Stomach (tissue), 19 donors: ENCODE measurements at places on chromosomes 1 and 21.

DNA sequence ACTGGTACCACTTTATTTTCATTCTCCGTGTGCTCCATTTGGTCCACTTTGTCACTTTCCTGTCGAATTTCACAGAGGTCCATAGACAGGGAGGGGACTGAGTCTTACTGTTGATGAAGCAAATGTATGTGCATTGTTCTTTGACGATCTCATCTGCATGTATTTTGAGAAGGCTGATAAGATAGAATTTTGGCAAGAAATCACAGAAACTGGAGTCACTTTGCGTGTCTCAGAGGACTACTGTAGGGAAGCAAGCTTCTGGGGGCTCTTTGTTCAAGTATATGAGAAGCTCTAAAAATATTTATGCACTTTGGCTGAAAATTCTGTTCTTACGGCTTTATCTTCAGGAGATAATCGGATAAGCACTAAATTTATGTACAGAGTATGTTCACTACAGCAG is 78.1 kb downstream of the PCBP3 start:
- no peak for DNase-seq

DNA sequence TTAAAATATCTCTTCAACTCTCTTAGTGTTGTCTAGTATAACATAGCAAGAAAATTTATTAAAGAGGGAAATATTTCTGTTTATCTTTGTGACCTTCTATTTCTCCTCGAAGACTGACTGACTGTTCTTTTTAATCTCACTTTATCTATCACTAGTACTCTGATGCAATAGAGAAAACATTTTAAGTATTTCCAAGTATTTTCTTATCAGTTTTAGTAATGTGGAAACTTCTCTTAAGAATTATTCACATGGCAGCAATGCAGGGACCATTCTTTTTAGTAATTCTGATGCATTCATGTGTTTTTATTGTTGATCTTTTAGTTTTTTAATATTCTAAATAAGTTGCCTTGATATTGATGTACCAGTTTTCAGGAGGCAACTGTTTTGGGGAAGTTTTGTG is 115.7 kb downstream of the NEK7 start:
- DNase-seq = no peak

- DNase-seq = no peak
These were observed 59.0 kb upstream of the IPO9 start for GRCh38 chr1:201769966-201770365.

GRCh38 chr21:38329162-38329561 is 72.4 kb downstream of the KCNJ15 start:
- no peak for DNase-seq

DNA sequence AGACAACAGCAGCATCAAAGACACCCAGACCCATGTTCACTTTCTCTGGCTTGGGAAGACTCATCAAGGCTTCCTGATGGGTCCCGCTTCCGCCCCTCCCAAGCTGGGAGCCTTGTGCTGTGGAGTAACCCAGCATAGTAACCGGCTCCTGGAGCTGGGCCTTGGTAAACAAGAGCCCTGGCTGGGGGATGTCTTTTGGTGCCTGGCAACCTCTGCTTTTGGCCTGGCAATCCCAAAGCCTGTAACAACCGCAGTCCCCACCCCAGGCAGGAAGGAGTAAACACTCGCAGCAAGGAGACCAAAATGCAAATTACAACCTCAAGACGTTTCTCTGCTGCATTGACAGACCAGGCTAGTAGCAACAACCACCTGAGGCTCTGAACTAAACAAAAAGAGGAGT is 16.9 kb upstream of the THRAP3 start:
- DNase-seq = peak; percentile 64

DNA sequence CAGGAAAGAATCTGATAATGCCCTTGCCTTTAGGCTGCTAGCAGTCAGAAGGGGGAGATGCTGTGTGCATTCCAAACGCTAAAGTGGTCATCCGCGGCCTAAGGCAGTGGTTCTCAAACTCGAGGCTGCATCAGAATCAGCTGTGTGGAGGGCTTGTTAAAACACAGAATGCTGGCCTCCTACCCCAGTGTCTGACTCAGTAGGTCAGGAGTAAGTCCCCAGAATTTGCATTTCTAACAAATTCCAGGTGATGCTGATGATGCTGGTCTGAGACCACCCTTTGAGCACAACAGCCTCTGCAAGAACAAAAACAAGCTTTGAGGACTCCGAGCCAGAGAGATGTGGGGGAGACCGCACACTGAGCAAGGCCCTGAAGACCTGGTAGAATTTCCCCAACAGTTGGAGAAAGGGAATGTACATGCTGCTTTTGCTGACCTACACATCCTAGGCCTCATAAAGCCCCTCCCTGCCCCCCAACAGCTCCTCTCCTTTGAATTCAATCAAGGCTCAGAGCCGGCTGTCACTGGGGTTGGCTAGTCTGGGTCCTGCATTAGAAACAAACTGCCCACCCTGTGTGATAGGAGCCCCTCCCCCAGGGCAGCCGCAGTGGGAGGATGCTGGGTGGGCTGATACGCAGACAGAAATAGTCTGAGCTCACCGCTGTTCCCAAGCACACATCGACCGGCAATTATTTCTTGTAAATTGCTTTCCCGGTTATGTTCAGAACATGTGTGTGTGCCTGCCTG is 27.1 kb downstream of the SHISAL2A start:
- DNase-seq = no peak

GRCh38 chr1:4944911-4945310 is 290.5 kb downstream of the AJAP1 start:
- no peak for DNase-seq

DNA sequence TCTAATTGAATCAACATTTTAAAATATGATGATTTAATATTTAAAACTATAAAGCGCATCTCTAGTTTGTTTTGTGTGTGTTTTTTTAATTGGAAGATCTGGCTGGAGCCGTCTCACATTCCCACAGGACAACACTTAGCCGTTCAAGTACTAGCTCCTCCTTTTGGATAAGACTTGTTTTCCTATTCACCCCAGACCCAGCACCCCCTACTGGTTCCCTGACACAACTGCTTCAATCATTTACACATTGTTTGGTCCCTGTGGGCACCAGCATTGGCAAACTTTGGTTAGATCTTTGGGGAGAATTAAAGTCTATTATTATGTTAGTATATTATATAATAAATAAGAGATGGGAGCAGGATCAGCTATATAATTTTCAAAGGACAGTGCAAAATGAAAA is 34.5 kb downstream of the TYW3 start:
- DNase-seq = no peak

DNA sequence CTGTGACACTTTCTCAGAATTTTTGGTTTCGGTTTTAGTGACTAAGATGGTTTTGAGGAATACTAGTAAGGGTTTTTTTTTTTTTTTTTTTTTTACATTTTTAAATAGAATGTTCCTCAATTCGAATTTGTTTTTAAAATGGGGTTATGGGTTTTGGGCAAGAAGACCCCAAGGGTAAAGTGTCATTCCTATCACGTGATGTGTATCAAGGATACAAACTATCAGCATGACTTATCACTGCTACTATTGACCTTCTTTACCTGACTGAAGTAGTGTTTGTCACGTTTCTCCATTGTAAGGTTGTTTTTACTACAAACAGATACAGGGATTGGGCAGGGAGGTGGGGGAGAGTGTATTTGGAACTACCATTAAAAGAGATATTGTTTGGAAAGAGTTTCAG is 781.1 kb upstream of the ADGRL4 start:
- no peak for DNase-seq

GRCh38 chr1:206685769-206686477 is 1.2 kb downstream of the MAPKAPK2 start:
- peak; percentile 86 for DNase-seq

GRCh38 chr1:205310976-205311704 is 10.4 kb downstream of the NUAK2 start:
- DNase-seq = no peak

- no peak for DNase-seq
These were observed 8.6 kb upstream of the SPSB1 start for GRCh38 chr1:9284061-9284460.

GRCh38 chr1:199616947-199617346 is 410.6 kb upstream of the NR5A2 start:
- DNase-seq = no peak

GRCh38 chr1:41812453-41812852 is 106.3 kb downstream of the HIVEP3 start:
- no peak for DNase-seq

DNA sequence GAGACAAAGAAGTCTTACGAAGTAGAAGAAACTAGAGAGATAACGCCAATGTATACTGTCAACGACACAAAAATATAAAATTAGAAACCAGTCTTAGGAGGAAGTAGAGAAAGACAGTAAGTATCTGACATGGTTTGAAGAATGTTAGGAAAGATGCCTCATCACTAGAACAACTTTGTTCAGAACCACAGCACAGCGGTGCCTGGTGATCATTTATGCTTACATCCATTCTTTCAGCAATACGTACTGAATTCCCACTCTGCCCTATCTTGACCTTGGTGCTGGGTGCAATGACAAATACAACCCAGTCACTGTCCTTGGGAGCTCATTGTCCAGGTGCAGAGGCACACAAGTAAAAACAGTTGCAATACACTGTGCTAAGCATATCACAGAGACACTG is 104.4 kb downstream of the TM2D1 start:
- DNase-seq = no peak

GRCh38 chr1:208069908-208070307 is 159.0 kb upstream of the CD34 start:
- no peak for DNase-seq

GRCh38 chr1:162561616-162562469 is at the start of gene UAP1:
Gene UAP1 (plus strand): TSS chr1:162561722. CDS start chr1:162566069, 4,347 bp downstream.
- no peak for DNase-seq

GRCh38 chr1:207259391-207259790 is 62.1 kb upstream of the CD55 start:
- no peak for DNase-seq

- no peak for DNase-seq
These were observed 229.3 kb downstream of the FGGY start for GRCh38 chr1:59526240-59526639.

DNA sequence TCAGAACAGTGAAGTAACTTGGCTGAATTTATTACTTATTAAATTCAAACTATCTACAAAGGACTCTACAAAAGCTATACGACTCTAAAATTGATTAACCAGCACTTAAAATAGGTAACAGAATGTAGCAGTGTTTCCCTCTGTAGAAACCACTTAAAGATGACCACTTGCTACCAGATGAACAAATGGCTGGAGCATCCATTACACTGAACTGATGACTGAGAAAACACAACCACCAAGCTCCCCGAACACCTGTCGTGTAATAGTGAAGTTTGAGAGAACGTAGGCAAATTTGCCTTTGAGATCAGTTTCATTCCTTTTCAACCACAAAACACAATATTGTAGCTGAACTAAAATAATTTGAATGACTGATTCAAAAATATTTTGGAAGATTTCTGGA is 226.7 kb downstream of the KCNT2 start:
- DNase-seq = peak; percentile 7

DNA sequence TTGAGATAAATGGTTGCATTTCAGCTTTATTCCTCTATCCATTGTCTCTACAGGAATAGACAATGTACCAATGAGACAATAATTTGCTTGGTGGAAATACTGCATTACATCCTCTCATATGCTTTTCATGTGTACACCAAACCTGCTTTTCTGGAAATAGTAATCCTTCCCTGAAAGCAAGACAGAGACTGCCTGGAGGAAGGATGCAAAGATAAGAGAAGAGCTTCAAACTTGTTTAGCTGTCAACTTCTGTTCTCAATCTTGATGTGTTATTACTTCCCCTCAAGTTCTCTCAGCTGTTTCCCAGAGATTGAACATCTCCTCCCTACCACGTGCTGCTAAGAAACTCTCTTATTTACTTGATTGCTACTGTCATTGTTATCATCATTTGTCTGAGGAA is 1125.4 kb upstream of the TMPRSS15 start:
- no peak for DNase-seq

DNA sequence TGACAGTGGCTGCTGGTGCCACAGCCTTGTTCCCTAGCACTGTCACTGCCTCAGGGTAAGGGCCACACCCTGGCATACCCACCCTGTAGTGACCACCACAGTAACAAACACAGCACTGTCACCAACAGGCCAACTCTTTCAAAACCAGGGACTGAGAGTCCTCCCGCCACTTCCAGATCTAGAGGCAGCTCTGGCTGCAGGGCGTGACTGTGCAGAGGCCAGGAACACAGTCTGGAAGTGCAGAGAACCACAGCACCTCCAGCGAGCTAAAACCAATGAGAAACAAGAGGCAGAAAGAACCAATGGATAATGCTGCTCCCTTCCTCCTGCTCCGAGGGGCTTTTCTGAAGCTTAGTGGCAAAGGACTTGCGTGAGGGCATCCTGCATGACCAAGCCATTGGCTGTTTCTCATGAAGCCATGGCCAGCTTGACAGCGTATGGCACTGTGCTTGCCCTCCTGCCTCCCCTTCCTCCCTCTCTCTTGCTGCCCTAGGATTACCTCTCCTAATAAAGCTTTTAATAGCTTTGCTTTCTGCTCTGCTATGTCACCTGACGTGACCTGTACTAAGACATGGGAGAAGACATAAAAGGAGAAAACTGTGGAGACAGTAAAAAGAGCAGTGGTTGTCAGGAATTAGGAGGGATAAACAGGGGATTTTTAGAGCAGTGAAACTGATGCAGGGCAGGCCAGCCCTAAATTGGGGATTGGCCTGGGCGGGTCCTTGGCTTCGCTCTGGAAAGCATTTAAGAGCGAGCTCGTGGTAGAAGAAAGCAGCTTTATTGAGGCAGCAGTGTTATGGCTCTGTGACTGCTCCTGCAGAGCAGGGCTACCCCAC is 7.2 kb downstream of the PARP1 start:
- DNase-seq = no peak

GRCh38 chr1:192730198-192730597 is 78.6 kb upstream of the RGS2 start:
- DNase-seq = no peak

- DNase-seq = no peak
These were observed 88.6 kb upstream of the HNRNPU start for GRCh38 chr1:244952940-244953339.

GRCh38 chr1:118115567-118116295 is 69.3 kb downstream of the SPAG17 start:
- DNase-seq = no peak

- DNase-seq = no peak
These were observed 28.0 kb downstream of the AGPAT3 start for GRCh38 chr21:43892984-43893535.

GRCh38 chr1:31470794-31471315 is 57.8 kb downstream of the SERINC2 start:
- DNase-seq = no peak

DNA sequence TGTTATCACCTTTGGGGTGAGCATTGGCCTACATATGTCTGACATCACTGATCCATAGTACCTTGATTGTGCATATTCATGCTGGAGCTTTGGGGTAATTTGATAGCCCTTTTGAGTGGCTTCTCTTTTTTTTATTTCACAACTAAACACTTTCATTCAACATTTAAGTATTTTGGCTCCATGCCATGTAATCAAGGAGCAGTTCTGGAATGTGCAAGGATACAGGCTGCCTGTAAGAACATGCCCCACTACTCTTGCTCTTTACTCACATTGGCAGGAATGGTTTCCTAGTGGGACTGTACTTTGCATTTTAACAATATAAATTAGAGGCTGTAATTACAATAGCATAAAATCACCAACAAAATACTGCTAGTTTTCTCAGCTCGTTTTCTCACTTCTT is 300.7 kb upstream of the SPAG17 start:
- no peak for DNase-seq
